ENCODE measurements at places on chromosomes 13 and 19.

GRCh38 chr13:33025220-33025744 lies 9.1 kb downstream of the KL start:
- DNase-seq, result no peak

DNA sequence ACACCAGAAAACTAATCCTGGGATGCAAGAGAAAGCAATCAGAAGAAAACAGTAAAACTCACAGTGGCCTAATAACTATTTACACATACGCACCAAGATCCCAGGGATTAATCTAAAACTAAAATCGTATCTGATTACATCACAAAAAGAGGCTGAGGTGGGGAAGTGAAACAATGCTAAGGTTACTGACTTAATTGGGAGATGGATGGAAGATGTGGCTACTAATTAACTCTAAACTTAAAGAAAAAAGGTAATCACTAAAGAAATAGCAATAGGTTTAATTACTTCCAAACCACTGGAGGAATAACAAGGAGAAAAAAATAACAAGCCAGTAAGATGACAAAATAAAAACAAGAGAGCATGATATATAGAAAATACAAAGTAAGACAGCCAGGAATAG lies 50.4 kb downstream of the NUFIP1 start:
- DNase-seq, result no peak

GRCh38 chr13:22079961-22080360 lies 409.1 kb downstream of the FGF9 start:
- DNase-seq, result no peak

GRCh38 chr13:32041429-32041828 lies 9.9 kb downstream of the FRY start:
- no peak for DNase-seq

GRCh38 chr13:32903720-32904119 lies 112.5 kb upstream of the KL start:
- DNase-seq, result no peak

DNA sequence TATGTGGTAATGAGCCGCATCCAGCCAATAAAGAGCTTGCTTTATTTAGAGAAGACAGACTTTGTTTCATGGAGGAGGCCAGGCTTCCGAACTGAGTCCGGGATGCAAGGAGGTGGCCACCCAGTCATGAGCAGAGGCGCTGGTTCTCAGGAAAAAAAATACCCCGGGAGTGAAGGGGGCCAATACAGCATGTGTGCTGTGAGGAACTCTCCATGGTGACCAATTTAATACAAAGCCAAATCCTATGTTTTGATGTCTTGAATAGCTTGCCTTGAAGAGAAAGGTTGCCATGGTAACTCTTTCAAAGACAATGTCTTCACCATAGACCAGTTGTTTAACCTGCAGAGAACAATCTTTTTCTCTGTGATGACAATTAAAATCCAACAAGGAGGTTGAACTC lies 43.4 kb upstream of the PDCD5 start:
- no peak for DNase-seq

GRCh38 chr19:17739121-17739875 lies 12.0 kb upstream of the FCHO1 start:
- peak; percentile 11 for DNase-seq

- no peak for DNase-seq
Observed at GRCh38 chr19:10729411-10729810, 11.5 kb downstream of the DNM2 start.

DNA sequence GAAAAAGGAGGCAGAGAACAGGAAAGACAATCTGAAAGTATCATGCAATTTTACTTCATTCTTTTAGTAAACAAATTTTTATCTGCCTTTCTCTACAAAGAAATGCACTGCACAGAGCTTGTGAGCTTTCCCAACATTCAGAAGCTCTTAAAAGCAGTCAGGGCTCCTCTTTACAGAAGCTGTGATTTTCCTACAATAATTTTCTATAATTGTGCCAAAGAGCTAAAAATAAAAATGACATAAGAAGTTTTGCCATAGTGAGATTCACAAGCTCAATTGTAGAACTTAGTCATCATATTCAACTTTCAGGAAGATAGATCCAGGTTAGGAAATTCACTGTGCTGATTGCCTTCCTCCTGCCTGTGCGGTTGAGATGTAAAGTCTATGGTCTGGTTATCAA lies 341.4 kb downstream of the PCDH9 start:
- no peak for DNase-seq

GRCh38 chr13:62014299-62014698 lies 598.6 kb upstream of the PCDH20 start:
- DNase-seq, result peak; percentile 3

GRCh38 chr13:34513526-34513925 lies 428.5 kb upstream of the NBEA start:
- no peak for DNase-seq

DNA sequence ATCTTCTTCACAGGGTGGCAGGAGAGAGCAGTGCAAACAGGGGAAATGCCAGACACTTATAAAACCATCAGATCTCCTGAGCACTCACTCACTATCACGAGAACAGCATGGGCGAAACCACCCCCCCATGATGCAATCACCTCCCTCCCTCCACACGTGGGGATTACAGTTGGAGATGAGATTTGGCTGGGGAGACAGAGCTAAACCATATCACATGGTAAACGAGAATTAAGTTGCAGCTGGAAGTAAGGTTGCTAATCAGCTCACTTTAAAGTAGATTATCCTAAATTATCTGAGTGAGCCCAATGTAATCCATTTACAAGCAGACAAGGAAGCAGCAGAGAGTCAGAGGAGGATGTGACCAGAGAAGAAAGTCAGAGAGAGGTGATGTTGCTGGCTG lies 102.2 kb upstream of the IPO5 start:
- DNase-seq, result no peak

- DNase-seq, result peak; percentile 73
Observed at GRCh38 chr13:23467048-23467931, 33.8 kb upstream of the SACS start.

DNA sequence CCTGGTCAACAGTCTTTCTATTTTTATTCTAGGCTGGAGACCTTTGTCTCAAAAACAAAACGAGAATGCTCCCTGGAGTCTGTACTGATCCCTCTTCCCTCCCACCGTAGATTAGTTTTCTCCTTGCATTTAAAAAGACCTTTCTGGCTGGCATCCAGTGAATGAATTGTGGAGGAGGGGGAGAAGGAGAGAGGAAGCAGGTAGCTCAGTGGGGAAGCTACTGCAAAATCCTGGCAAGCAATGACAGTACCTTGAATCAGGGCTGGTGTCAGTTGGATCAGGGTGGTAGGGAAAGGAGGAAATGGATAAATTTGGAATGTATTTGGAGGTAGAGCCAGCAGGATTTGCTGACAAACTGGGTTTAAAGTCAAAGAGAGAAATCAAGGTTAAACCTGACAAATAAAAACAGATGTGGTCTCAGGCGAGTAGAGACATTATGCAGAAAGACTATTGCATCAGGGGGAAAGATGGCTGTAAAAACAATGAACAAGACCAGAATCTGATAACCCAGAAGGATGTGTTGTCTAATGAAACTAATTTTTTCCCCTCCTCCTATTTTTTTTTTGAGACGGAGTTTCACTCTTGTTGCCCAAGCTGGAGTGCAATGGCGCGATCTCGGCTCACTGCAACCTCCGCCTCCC lies 3.5 kb upstream of the CYP2S1 start:
- no peak for DNase-seq

DNA sequence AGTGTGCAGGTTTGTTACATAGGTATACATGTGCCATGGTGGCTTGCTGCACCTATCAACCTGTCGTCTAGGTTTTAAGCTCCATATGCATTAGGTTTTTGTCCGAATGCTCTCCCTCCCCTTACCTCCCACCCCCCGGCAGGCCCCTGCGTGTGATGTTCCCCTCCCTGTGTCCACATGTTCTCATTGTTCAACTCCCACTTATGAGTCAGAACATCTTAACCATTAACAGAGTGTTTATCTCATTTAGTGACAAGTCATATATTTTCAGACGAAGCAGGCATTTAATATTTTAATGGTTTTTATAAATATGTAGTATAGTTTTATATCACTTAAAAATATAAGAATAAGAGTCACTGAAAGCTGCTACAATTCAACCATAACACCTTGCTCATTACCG lies 780.5 kb upstream of the ARGLU1 start:
- DNase-seq, result no peak

- DNase-seq, result no peak
Observed at GRCh38 chr19:23046743-23047142, 43.8 kb upstream of the ZNF728 start.

- DNase-seq, result peak; percentile 90
Observed at GRCh38 chr13:42997381-42997780, 5.3 kb upstream of the EPSTI1 start.

- DNase-seq, result no peak
Observed at GRCh38 chr13:76009267-76009890, 373.2 kb downstream of the LMO7 start.
